ENCODE measurements at places on chromosomes 3 and 15.
A peak's percentile ranks its signal among the peaks of the same experiment; 100 is the strongest.

DNA sequence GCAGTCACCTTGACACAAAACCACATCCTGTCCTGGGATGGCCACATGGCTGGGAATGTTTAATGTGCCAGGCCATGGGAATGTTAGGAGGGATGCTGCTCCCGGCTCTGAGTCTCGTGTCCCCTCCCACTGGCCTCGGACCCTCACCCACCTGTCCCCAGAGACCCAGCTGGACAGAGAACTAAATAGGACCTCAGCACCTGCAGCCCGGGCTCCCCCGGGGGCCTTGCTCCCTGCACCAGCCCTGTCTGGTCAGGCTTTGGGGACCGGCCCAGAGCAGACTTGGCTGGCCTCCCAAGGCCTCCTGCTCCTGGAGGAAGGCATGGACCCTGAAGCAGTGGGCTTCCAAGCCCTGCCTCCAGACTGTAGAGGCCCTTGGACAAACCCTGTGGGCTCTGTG, 100.0 kb upstream of the IQSEC1 start:
- no peak for DNase-seq

- DNase-seq: peak; percentile 79
These were observed 26.2 kb downstream of the ATOSA start for GRCh38 chr15:52652984-52653383.

GRCh38 chr3:58246148-58247047, 8.8 kb downstream of the ABHD6 start:
- no peak for DNase-seq

- no peak for DNase-seq
These were observed 151.4 kb downstream of the ATP10A start for GRCh38 chr15:25711691-25712090.

- DNase-seq: no peak
These were observed 16.7 kb downstream of the KIF9 start for GRCh38 chr3:47265725-47266428.
